Osteocyte (in vitro differentiated cells): ENCODE measurements at places on chromosomes 2 and 18. TPM values are rescaled to one million over a fixed set of nuclear protein-coding genes. Genes with fewer than 3 reads are reported as not detected.

Gene ADAM23
- total RNA-seq = 10.4 and 11.4 TPM in 2 replicates

Gene DYSF
- total RNA-seq = 68.8 and 72.0 TPM in 2 replicates

Gene L3MBTL4
- total RNA-seq = 0.29 and 0.59 TPM in 2 replicates

Gene C18orf63
- total RNA-seq = not detected in 2 replicates

Gene RAX
- total RNA-seq = not detected in 2 replicates

Gene NEU2
- total RNA-seq = not detected in 2 replicates

Gene CDH2
- 83.8 and 87.2 TPM in 2 replicates for total RNA-seq

Gene LIMS2
- 49.3 and 51.0 TPM in 2 replicates for total RNA-seq

Gene PAX8
- total RNA-seq = not detected in 2 replicates

Gene CXCR4
- not detected in 2 replicates for total RNA-seq

- H3K4me1 ChIP-seq = peaks cover 51% of the 10 kb centered on the region
- no peaks in the 10 kb centered on the region for H3K27me3 ChIP-seq
- no peak overlapping the region for H3K4me3 ChIP-seq
These were observed 566.4 kb downstream of the TNS1 start for GRCh38 chr2:217436386-217436785.

- peaks cover 5% of the 10 kb centered on the region for H3K4me1 ChIP-seq
- no peak overlapping the region for H3K4me3 ChIP-seq
- no peak for DNase-seq
- peaks cover 65% of the 10 kb centered on the region for H3K27me3 ChIP-seq
- H3K27ac ChIP-seq = peak overlapping the region; percentile 67
These were observed 18.1 kb upstream of the SPP2 start for GRCh38 chr2:234032279-234032856.

DNA sequence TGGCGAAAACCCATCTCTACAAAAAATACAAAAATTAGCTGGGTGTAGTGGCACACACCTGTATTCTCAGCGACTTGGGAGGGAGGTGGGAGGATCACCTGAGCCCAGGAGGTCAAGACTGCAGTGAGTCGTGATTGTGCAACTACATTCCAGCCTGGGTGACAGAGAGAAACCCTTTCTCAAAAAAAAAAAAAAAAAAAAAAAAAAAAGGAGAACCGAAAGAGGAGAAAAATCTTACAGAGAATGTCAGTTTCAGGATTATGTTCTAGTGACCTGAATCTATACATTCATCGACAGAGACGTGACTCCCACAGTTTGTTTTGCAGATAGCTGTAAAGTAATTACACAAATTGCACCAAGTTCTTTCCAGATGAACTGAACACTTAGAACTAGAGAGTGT lies 187.8 kb downstream of the FTCDNL1 start:
- H3K36me3 ChIP-seq = no peaks in the 10 kb centered on the region
- H3K4me3 ChIP-seq = no peak overlapping the region
- no peak overlapping the region for H3K27ac ChIP-seq
- H3K4me1 ChIP-seq = no peaks in the 10 kb centered on the region

DNA sequence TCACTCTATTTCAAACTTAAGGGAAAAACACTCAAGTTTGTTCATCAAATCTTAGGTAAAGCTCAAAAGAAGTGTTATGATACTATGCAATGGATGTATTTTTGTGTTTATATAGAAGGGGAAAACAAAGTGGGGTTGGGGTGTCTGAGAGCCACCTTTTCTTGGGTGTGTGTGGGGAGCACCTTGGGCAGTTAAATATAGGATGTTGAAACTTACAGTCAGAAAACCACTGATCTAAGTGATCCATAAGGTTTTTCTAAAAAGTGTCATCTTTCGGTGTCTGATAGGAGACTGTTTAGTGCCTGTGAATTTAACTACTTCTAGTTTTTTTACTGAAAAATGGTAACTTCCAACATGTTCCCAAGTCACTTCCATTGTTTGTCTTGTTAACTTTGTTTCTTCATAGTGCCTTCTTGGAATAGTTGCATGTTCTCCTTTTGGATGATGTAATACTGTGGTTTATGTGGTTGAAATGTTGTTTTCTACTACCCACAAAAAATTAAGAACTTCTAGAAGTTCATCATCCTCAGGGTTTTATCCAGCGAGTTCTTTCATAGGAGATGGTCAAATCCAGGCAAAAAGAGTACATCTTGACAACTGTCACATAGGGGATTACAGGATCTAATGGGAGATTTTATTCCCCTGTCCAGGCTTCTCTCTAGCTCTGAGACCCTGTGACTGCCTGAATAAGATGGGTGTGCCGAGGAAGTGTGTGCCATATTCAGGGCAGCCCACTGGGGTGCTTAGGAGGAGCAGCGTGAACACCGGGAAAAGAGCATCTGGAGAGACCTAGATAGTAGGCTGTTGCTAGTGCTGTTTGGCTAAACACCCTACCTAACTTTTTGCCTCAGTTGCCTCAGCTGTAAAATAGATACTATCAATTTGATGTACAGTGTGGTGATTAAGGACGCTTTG lies 46.2 kb downstream of the CAB39 start:
- no peaks in the 10 kb centered on the region for H3K27me3 ChIP-seq
- no peak for DNase-seq
- peaks cover 31% of the 10 kb centered on the region for H3K4me1 ChIP-seq
- peaks cover 13% of the 10 kb centered on the region for H3K36me3 ChIP-seq
- no peak overlapping the region for H3K4me3 ChIP-seq
- peak overlapping the region; percentile 86 for H3K27ac ChIP-seq

- no peaks in the 10 kb centered on the region for H3K36me3 ChIP-seq
- no peak overlapping the region for H3K4me3 ChIP-seq
- H3K4me1 ChIP-seq = no peaks in the 10 kb centered on the region
These were observed 44.0 kb downstream of the CIB4 start for GRCh38 chr2:26597197-26597596.

GRCh38 chr2:184945824-184946223 lies 347.5 kb downstream of the ZNF804A start:
- no peak for DNase-seq
- no peaks in the 10 kb centered on the region for H3K4me1 ChIP-seq

DNA sequence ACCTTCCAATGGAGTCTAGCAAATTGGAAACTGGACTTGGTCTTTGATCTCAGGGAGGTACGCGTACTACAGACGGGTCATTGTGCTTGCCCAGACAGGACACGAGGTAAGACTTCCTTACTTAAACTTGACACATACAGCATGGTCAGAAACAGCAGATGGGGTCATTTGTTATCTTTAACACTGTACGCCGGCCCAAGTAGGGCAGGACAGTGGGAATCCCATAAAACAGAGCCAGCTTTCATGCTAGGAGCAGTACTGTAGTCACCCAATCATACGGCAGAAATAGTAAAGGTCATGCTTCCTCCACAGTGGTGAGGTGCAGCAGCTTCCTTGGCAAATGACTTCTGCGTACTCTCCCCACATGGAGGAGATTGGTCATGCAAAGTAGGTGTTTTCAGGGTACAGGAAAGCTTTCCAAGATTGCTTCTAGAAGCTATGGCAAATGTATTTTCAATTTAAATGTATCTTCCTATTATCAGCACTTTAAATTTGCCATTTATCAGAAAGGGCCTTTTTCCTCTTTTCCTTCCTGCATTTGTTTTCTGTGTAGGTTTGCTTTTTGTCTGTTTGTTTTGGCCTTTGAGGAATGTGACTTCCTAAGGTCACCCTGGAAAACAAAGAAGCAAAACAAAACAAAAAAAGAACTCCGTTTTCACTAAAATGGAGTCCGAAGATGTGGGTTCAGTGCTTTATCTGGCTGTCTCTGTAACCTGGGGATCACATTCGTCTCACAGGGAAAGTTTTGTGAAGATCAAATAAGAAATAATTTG lies 74.0 kb upstream of the DSG1 start:
- no peak for DNase-seq
- H3K4me1 ChIP-seq = peaks cover 42% of the 10 kb centered on the region
- no peak overlapping the region for H3K4me3 ChIP-seq
- H3K27me3 ChIP-seq = no peaks in the 10 kb centered on the region
- H3K27ac ChIP-seq = no peak overlapping the region

- no peaks in the 10 kb centered on the region for H3K36me3 ChIP-seq
- DNase-seq = no peak
- peaks cover 14% of the 10 kb centered on the region for H3K4me1 ChIP-seq
- no peaks in the 10 kb centered on the region for H3K27me3 ChIP-seq
- no peak overlapping the region for H3K27ac ChIP-seq
These were observed 35.1 kb upstream of the RASGRP3 start for GRCh38 chr2:33441235-33441810.

DNA sequence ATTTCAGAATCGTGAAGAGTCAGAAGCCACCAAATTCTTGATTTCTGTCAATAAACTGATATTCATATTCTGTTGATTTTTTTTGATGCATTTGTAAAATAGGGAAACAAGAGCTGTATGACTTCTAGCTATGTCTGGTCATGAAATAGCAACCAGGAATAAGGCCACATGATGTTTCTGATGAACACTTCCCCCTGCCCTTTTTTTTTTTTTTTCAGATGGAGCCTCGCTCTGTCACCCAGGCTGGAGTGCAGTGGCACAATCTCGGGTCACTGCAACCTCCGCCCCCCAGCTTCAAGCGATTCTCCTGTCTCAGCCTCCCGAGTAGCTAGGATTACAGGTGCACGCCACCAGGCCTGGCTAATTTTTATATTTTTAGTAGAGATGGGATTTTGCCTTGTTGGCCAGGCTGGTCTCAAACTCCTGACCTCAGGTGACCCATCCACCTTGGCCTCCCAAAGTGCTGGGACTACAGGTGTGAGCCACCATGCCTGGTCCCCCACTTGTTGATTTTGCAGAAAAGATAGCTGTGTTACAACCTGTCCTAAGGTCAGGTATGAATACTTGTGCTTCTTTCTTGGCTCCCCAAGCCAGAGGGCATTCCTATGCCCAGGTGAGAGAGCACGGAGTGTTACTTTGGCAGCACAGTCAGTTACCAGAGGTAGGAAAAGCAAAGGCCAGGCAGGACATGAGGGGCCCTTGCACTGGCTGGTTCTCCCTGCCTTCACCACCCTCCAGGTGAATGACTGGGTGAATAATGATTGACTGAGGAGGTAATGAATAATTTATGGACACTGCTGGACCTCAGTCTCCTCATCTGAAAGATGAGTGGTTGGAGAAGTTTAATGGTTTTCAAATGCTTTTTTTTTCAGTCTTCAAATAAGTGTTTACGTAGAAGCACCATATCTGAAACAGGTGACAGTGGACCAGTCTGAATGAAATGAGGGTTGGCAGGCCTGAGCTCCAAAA lies 39.6 kb downstream of the PAX8 start:
- peak overlapping the region; percentile 91 for H3K27ac ChIP-seq
- H3K4me3 ChIP-seq = no peak overlapping the region
- DNase-seq = no peak

GRCh38 chr2:232447638-232448303 lies 8.2 kb upstream of the ALPI start:
- DNase-seq = no peak
- H3K4me1 ChIP-seq = no peaks in the 10 kb centered on the region
- H3K27me3 ChIP-seq = peaks cover 6% of the 10 kb centered on the region
- H3K36me3 ChIP-seq = no peaks in the 10 kb centered on the region
- H3K4me3 ChIP-seq = no peak overlapping the region

DNA sequence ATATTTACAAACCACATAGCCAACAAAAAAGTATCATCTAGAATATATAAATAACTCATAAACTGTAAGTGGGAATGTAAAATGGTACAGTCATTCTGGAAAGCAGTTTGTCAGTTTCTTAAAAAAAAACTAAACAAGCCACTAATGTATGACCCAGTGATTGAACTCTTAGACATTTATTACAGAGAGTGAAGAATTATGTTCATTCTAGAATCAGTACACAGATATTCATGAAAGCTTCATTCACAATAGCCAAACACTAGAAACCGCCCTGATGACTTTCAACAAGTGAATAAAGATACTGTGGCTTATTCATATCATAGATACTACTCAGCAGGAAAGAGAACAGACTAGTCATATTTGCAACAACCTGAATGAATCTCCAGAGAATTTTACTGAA lies 1541.5 kb downstream of the LRP1B start:
- H3K36me3 ChIP-seq = no peaks in the 10 kb centered on the region
- peaks cover 9% of the 10 kb centered on the region for H3K4me1 ChIP-seq
- no peaks in the 10 kb centered on the region for H3K27me3 ChIP-seq
- no peak for DNase-seq
- H3K4me3 ChIP-seq = no peak overlapping the region

- no peak overlapping the region for H3K27ac ChIP-seq
- H3K27me3 ChIP-seq = no peaks in the 10 kb centered on the region
- no peaks in the 10 kb centered on the region for H3K36me3 ChIP-seq
- H3K4me1 ChIP-seq = peaks cover 30% of the 10 kb centered on the region
These were observed 418.8 kb downstream of the ARHGAP15 start for GRCh38 chr2:143548032-143548431.

DNA sequence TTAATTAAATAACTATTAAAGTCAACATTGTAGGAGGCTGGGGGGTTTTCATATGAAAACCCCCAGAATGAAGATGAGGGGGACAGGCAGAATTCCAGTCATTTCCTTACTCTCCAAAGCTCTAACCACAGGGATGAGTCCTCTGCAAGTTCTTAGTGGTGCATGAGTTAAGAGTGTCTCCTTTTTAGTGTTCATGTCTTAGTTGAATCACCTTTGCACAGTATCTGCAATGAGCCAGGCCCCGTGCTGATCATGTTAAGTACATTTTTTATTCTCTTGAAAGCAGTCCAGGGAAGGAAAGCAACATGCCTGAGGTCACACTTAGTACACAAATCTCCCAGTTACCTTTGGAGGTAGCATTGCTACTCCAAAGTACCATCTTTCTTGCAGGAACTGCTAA lies 25.7 kb upstream of the MSGN1 start:
- H3K4me1 ChIP-seq = no peaks in the 10 kb centered on the region
- peaks cover 23% of the 10 kb centered on the region for H3K27me3 ChIP-seq
- H3K4me3 ChIP-seq = no peak overlapping the region
- no peak for DNase-seq
- no peak overlapping the region for H3K27ac ChIP-seq

GRCh38 chr2:7378591-7378990 lies 461.4 kb downstream of the RNF144A start:
- no peak overlapping the region for H3K27ac ChIP-seq
- no peaks in the 10 kb centered on the region for H3K36me3 ChIP-seq
- no peaks in the 10 kb centered on the region for H3K27me3 ChIP-seq
- no peaks in the 10 kb centered on the region for H3K4me1 ChIP-seq

DNA sequence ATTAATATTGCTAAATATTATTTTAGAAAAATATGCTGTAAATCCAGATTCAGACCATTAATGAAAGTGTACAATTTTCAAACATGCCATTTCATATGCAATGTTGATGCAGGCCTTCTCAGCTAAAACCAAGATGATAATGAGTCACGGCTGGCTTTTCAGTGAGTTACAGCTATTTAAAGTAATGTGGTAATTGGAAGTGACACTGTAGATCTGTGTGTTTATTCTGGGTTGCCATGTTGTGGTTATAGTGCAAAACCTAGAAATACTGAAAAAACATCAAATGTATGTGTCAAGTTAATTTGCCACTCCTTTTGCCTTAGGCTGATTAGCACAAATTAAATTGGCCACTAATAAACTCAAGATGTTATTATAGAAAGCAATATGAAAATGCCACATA lies 506.6 kb downstream of the ERBB4 start:
- H3K27ac ChIP-seq = peak overlapping the region; percentile 91
- DNase-seq = no peak
- H3K36me3 ChIP-seq = no peaks in the 10 kb centered on the region
- no peaks in the 10 kb centered on the region for H3K27me3 ChIP-seq

DNA sequence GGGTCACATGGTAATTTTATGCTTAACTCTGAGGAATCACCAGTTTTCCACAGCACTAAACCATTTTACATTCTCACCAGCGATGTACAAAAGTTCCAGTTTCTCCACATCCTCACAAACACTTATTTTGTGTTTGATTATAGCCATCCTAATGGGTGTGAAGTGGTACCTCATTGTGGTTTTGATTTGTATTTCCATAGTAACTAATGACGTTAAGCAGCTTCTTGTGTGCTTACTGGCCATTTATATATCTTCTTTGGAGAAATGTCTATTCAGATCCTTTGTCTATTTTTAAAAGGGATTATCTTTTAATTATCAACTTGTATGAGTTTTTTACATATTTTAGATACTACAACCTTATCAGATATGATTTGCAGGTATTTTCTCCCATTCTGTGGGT lies 42.0 kb downstream of the CCDC150 start:
- H3K4me1 ChIP-seq = no peaks in the 10 kb centered on the region
- H3K27me3 ChIP-seq = no peaks in the 10 kb centered on the region
- no peak overlapping the region for H3K4me3 ChIP-seq
- no peak overlapping the region for H3K27ac ChIP-seq
- no peak for DNase-seq
